ENCODE measurements at places on chromosomes 4 and X.

DNA sequence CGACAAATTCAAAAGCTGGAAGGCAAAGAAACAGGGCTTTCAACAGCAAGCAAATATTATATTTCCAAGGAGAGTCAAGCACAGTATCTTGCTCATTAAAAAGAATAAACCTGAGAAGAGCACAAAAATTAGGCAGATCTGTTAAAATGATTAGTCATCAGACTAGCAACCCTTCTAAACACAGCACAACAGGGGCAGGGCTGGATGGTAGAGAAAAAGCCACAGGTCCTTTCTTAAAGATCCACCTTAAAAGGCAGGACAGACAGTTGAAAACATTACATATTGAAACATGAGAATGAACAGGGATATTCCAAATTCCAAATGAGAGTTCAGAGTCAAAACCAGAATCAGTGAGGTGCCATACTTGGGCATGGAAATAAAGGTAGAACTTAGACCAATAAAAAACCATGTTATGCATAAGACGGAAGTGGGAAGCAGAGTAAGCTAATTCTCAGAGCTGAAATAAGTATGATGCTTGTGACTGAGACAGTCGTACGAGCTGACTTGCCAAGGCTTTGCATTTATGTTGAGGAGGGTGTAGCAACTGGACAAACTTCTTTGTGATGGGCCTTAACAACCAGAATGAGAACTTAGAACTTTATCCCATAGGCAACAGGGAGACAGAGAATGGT, 126.9 kb upstream of the FAM9B start:
- DNase-seq, result no peak

DNA sequence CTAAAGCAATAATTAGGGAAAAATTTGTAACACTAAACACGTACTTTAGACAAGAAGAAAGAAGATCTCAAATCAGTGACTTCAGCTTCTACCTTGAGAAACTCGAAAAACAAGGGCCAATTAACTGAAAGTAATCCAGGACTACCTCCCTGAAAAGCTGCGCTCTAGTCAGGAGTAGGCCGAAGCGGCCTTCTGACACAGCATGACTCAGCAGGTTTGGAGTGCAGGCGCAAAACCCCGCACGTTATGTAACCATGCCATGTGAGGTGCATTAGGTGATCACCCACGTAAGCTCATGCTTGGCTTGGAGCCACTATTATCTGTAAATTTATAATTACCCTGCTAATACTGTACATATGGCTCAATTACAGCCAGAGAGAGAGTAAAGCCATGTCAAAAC, 52.8 kb upstream of the CCDC149 start:
- no peak for DNase-seq

DNA sequence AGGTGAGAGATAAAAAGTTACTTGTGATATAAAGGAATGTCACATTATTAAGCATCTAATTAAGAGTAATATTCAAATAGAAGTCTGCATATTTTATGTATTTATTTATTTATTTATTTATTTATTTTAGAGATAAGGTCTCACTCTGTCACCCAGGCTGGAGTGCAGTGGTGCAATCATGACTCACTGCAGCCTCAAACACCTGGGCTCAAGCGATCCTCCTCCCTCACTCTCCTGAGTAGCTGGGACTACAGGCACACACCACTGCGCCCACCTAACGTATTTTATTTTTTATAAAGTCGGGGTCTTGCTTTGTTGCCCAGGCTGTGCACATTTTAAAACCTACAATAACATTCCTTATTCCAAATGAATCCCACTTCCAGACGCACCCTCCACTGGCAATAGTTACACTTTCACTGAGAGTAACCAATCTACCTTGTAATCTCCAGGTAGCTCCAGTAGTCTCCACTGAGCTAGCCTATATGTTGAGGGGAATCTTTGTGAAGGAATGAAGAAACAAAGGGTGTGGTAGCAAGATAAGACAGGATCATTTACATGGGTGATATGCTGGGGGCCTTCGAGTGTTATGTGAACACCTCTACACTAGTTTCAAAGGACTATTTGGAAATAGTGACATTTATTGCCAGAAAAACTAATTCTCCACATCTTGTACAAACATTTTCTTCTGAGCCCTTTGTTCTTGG, 11.9 kb downstream of the SH3D19 start:
- DNase-seq, result no peak

GRCh38 chrX:7486505-7486904, 338.6 kb upstream of the PUDP start:
- no peak for DNase-seq

GRCh38 chrX:79259073-79259689, 108.0 kb downstream of the ITM2A start:
- peak; percentile 43 for DNase-seq

DNA sequence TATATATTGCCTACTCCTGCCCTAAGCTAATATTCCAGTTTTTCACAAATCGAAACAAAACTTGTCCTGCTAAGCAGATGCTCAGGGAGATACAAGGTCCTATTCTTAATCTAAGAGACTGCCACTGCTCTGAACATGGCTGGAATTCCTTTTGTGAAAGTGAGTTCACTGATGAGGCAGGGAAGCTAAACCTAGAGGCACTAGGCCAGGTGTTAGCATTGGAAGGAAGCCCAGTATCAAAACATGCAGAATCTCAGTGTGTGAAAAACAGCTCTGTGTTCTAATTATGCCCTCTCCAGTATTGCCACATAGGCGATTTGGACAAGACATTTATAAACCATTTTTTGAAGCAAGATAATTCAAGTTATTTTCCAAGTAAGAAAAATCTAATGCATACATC, 47.6 kb downstream of the ABCG2 start:
- no peak for DNase-seq
